ENCODE measurements at places on chromosomes 6 and 20. TPM values are rescaled to one million over a fixed set of nuclear protein-coding genes. Genes with fewer than 3 reads are reported as not detected.

DNA sequence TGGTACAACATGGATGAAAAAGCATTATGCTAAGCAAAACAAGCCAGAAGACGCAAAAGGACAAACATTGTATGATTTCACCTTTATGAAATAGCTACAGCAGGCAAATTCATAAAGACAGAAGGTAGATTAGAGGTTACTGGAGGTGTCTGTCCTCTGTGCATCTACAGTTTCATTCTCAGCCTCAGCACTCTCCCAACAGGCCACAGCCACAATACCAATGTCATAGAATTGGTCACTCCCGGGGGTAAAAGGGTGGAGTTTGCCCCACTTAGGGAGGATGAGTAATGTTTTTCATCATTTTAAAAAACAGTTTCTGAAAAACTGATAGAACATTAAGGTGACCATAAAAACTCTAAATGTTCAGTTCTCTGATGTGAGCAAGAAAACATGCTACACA lies 17.2 kb upstream of the TMX4 start:
- no peak for DNase-seq

GRCh38 chr6:72290620-72291019 lies 331.2 kb upstream of the KCNQ5 start:
- DNase-seq: no peak

DNA sequence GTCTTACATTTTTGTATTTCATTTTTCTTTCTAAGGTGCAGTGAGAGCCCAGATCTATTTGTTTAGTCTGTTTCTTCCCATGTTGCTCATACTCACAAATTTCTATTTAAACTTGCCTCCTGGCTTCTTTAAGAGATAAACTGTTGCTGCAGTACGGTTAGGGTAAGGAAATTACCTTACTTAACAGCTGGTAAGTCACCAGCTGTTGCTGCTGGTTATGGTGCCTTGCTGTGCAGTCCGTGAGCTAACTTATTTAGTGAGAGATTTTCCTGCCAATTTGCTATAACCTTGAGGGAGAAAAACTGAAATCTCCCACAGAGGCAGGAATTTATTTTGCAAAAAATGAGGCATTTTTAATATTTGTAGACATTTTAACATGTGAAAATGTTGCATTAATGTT lies 261.0 kb downstream of the UST start:
- no peak for DNase-seq

GRCh38 chr6:158892266-158892665 lies 73.1 kb upstream of the EZR start:
- no peak for DNase-seq

DNA sequence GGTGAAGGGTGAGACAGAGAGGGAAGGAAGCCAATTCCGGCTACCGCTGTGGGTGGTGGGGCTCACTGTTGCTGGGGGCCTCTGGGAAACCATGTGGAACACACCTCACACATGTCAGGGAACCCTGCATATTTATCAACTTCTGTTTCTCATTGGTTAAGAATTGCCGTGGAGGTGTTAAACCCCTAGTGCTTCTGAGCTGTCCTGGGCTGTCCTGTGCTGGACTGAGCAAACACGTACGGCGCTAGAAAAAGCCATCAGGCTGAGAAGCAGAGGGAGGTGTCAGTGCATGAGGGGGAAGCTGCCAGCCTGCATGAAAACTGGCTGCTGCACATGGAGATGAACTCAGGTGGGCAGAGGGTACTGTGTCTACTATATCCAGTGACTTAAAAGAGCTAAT lies 103.9 kb upstream of the JAG1 start:
- DNase-seq: no peak

DNA sequence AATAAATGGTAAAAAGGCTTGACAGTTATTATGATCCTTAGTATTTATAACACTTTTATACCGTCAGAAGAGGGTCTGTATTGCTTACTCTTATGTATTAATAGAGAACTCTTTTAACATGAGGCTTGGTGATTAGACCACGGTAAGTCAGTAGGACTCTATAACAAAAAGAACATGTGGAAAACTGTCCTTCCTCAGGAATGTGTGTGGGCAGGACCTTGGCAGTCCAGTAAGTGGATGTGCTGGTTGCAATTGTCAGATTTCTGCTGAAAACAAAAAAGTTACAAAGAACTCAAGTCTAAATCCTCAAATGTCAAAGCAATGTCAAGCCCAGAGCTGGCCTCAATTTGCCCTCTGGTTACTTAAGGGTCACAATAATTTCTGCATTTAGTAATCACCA lies 81.1 kb downstream of the PLCG1 start:
- DNase-seq: no peak

DNA sequence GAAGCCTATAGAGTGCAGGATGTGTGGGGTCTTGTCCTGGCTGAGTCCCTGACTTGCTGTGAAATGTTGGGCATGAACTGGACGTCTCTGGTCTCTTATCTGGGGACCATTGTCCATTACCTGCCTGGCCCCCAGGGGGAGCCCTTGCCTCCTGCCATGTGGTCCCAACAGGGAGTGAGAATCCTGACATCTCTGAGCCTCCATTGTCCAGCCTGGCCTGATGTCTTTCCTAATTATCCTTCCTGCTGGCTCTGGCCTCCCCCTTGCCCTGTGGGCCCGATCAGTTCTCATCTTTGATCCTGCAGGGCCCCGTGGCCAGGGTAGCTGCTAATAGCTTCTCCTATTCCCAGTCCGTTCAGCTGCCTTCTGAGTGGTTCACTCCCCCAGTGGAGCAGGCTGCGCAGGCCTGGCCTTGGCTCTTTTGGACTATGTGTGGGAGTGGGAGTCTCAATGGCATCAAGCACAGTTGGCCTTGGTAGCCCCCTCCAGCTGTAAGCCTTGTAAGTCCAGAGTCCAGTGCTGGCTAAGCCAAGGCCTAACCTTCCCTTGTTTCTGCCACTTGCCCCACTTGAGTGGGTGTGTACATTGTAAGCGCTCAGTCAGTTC lies 77.9 kb upstream of the RALY start:
- no peak for DNase-seq

DNA sequence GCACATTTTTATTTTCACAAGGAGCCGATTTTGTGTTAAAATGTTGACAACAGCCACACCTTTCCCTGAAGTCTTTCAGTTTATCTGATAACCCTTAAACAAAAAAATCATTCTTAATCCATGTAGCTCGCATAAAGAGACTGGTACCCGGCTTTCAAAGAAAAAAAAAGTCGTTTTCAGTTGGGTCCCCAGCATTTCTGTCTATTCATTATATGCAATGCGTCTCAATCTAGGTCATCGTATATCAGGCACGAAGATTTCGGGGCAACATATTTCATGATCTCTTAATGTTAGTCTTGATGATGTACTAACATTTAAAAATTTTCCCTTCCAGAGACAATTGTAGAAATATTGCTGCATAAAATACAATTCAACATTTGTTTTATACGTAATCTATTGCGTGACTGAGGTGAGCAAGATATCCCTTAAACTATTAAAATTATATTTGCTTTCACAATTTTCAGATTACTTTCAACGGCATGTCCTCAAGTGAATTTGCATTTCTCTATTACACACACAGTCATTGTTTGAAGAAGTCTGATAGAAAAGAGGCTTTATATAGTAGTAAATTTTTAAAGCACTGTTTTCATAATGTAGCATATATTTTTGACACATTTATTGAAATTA lies 2.9 kb upstream of the TUBB2B start:
- DNase-seq: no peak

MUCL3 gene
- not detected for total RNA-seq

PRDM13 gene
- not detected for total RNA-seq
